ENCODE measurements at places on chromosomes 4 and X.

DNA sequence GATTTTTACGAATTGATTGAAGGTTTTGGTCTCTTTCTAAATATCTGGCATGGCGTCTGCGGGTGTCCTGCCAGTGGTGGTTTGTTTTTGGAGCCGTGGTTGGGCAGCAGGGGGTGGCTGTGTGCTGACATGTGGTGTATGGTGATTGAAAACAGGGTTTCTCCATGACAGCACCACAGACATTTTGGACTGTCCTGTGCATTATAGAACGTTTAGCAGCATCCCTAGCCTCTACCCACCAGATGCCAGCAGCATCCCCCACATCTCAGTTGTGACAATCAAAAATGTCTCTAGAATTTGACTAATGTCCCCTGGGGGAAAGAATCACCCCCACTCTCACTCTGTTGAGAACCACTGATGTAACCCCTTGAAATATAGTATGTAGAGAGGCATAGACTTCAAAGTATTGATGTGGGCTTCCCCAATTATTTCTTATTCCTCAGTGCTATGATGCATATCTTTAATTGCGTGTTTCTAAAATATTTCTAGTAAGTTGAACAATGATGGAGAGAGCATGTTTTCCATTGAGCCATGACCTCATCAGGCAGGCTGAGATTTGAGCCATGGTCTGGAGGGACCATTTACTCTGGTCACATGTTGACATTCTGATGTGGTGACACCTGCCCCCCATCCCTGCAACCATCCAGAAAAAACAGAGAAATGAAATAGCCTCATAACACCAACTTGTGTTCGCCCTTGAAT is 77.4 kb upstream of the MID1 start:
- no peak for DNase-seq

DNA sequence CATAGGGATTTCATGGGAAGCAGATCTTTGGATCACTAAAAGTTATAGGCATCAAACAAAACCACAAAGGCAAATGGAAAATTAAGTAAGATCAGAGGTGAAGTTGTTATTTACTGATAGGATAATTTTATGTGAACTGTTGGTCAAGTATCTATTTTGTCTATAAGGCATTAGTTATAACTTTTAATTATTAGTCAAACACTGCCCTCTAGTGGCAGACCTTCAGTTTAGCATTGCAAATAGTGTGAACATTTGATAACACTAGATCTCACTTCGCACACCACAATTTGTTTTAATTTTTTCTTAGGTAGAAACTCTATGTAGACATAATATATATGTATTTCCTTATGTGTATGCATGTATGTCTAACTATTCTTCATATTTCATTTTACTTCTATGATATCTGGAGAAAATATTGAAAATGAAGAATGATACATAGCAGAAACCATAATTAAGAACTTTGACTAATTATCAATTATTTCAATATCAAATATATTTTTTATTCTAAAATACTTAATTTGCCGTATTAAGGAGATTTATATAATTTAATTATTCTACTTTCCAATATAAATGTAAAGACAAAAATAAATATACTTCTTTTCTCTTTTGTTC is 214.5 kb upstream of the TACR3 start:
- no peak for DNase-seq

GRCh38 chr4:151676301-151676700 is 84.5 kb downstream of the GATB start:
- DNase-seq, result no peak

DNA sequence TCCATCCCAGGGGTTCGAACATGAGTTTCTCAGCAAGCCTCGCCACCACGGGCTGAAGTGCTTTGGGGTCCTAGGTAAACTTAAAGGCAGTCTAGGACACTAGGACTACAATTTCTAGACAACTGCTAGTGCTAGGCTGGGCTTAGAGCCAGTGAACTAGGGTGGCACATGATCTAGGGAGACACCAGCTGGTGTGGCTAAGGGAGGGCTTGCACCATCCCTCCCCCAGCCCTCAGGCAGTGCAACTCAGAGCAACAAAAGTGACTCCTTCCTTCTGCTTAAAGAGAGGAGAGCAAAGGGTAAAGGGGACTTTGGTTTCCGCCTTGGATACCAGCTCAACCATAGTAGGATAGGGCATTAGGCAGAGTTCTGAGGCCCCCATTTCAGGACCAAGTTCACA is 162.5 kb upstream of the AFF2 start:
- DNase-seq, result no peak

DNA sequence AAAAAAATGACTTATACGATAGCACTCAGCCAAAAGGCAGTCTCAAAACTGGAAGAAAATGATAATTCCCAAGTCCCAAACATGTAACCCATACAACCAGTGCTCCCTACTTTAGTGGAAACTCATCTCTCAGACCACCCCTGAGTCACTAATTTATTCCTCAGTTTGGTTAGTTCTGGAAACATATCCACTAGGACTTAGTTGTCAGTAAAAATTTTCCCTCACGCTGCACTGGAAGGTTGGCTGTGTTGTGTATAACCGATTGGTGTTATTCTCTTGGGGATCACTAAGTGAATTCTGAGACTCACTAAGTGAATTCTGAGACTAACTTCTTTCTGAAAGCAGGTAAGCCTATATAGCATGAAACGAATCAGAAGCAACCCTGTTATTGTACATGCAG is 48.5 kb upstream of the GAB1 start:
- DNase-seq, result no peak

- no peak for DNase-seq
Measured at GRCh38 chrX:23832721-23833120, 49.7 kb downstream of the SAT1 start.

DNA sequence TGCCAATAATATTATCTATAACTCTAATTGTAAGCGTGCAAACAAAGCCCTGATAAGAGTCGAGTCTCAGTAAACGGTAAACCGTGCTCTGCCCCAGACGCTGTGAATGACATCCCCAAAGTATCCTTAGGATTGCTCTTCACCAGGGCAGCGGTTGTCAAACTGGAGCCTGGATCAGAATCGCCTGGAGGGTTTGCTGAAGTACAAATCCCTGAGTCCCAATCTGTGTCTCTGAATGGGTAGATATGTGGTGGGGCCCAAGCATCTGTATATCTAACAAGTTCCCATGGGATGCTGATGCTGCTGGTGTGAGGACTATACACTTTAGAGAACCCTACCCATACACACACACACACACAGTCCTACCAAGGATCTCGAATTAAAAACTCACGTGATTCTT is 813 bp upstream of the APBB2 start:
- no peak for DNase-seq

DNA sequence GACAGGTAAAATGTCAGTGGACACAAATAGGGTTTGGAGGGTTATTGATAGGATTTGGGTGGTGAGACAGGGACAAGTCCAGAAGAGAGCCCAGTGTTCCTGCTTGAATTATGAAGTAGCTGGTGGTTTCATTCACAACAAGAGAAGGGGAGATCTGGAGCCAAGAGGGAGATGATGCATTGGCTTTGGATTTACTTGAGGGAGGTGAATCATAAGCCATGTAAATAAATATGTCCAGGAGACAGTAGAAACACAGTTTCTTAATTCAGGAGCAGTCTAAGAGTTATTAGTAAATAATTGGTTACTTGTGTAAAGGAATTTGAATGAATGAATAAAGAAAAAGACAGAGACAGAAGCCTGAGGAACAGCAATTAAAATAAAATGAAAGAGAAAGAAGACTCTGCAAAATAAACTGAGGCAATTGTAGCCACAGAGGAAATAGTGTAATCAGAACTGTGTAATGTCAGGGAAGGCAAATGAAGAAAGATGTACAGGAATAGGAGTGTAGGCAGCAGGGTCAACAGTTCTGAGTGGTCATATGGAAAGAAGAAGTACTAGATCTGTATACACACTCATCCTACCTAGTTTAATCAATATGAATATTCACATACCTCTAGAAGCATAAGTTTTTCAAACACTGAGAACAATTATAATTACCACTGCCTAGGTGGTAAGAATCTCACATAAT is 50.2 kb upstream of the CXCL8 start:
- no peak for DNase-seq

DNA sequence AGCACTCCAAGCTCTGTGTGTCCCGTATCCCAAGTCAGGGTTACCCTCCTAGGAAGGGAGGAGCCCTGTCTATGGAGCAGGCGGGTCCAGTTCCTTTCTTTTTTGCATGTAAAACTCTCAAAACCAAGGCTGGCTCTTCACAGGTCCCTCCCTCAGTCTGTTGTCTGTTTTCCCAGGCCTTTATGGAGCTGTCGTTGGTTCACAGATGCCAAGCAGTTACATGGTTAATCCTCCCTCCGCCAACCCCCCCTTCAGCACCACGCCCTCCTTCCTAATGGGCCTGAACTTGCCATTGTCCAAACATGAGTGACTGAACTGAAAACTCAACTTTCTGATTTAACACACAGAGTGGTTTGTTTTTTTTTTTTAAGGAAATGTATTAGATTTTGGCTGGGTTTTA is 148.3 kb downstream of the STOX2 start:
- no peak for DNase-seq

- no peak for DNase-seq
Measured at GRCh38 chr4:146260521-146260920, 46.2 kb downstream of the REELD1 start.

DNA sequence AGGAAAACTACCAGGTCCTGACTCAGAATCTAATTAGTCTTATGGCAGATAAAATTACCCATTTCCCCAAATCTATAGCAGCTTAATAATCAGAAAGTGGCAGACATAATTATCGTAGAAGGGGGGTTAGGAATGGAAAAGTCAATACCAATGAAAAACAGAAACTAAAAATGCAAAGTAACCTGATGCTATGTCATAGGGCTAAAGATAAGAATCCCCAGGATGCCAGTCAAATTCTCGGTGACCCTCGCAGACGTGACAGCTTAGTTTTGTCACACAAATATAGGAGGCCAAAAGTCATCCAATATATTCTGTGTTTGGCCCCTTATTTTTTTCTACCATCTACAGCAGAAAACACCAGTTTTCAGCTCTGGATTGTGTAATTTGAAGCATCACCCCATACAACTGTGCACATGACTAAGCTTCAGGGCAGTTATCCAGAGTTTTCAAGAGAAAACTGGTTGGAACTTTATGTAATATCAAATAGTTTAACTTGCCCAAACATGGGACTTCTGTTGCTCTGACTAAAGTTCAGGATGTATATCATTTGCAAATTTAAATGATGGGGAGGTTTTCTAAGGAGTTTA is 30.9 kb downstream of the RASSF6 start:
- DNase-seq, result no peak

- DNase-seq, result no peak
Measured at GRCh38 chrX:23271026-23271425, 63.6 kb upstream of the PTCHD1 start.

DNA sequence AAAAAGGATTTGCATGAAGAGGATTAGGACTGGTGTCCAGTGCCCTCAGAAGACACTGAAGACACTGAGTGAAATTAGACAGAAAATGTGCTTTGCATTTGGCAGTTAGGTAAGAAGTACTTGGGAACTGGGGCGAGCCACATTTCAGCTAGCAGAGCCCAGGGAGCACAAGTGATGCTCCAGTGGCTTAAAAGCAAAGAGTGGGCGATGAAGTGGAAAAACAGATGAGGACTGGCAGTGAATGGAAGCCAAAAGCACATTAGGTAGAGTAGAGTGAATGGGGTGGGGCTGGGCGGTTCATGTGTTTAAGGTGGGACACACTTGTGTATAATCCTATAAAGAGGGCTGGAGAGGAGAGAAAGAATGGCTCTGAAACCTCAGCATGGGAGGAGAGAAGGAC is 18.4 kb downstream of the DCLK2 start:
- no peak for DNase-seq

GRCh38 chr4:120281581-120281980 is 214.9 kb upstream of the MAD2L1 start:
- DNase-seq, result no peak

DNA sequence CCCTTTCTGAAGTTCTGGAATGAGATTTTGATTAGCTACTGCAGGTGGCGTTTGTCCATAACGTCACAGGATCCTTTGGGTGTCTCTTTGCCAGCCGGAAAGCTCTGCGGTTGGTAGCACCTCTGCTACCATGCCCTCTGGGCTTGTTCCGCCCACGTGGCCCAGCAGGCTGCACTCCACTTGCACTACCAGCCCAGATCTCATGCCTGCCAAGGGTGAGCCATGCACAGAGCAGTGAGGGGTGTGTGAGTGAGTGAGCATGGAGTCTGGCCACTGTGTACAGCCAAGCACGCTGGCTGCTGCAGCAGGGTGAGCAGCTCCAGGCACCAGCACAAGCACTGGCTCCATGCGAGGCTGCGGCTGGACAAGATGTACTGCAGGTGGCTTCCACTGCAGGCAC is 6.6 kb upstream of the HNRNPD start:
- no peak for DNase-seq

- DNase-seq, result no peak
Measured at GRCh38 chr4:110610940-110611831, 11.7 kb downstream of the PITX2 start.

- no peak for DNase-seq
Measured at GRCh38 chrX:46036508-46036907, 508.7 kb downstream of the ZNF674 start.

GRCh38 chrX:115642311-115642710 is 81.3 kb downstream of the PLS3 start:
- DNase-seq, result no peak

- DNase-seq, result no peak
Measured at GRCh38 chrX:151694661-151695582, at the start of gene PRRG3. TSS of gene PRRG3 (plus strand) at chrX:151695458. CDS start at chrX:151698815, 3,357 bp downstream.

DNA sequence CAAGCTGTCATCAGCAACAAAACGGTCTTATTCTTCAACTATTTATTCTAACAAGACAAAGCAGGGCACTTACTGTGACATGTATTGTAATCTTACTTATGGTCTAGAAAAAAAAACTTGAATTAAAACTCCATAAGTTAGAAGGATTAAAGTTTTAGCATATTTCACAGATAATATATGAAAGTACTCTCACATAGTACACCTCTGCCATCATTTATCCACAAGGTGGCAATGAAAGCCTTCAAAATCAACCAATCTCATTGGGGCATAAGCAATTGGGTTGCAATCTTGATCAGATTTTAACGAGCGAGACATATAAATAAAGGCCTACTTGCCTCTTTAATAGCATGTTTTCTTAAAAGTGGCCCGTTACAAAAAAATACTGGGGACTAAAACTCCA is 1382.9 kb downstream of the FAM133A start:
- DNase-seq, result no peak

GRCh38 chr4:112894480-112894879 is 155.0 kb upstream of the ANK2 start:
- DNase-seq, result no peak

- no peak for DNase-seq
Measured at GRCh38 chr4:113437129-113437528, 324.4 kb downstream of the CAMK2D start.

GRCh38 chr4:118811832-118812231 is 24.1 kb downstream of the SEC24D start:
- no peak for DNase-seq

GRCh38 chr4:171813526-171814250 is 484 bp downstream of the GALNTL6 start:
- DNase-seq, result no peak

DNA sequence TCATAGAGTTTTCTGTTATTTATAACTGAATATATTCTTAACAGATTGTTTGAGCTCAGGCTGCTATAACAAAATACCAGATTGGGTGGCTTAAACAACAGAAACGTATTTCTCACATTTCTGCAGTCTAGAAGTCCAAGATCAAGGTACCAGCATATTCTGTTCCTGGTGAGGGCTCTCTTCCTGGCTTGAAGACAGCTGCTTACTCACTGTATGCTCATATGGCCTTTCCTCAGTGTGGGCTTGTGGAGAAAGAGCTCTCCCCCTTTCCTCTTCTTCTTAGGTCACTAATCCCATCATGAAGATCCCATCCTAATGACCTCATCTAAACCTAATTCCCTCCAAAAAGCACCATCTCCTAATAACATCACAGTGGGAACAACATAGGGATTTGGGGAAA is 117.8 kb downstream of the RASGEF1B start:
- DNase-seq, result no peak

- DNase-seq, result no peak
Measured at GRCh38 chrX:136662976-136663375, 15.0 kb downstream of the CD40LG start.
